ENCODE measurements at places on chromosomes 3 and 15.

GRCh38 chr3:27224197-27224596, 145.0 kb downstream of the NEK10 start:
- DNase-seq = peak; percentile 15

- peak; percentile 93 for DNase-seq
These were observed 1.3 kb upstream of the TWF2 start for GRCh38 chr3:52240059-52240885.

DNA sequence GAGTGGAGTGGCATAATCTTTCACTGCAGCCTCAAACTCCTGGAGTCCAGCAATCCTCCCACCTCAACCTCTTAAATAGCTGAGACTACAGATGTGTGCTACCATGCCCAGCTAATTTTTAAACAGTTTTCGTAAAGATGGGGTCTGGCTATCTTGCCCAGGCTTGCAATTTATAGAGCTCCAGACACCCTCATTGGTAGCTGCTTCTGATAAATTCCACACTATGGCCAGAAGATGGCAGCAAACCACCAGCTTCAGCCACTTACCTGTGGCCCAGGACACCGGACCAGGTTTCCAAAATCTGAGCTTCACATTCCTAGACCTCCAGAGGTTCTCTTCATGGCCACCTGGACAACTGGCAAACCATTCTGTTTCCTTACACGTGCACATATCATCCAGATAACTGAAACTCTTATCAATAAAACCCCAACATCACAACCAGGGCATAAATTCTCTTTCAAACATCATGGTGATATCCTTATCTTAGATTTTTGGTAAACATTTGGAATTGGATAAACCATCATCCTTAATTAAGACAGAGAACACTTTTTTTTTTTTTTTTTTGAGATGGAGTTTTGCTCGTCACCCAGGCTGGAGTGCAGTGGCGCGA, 28.9 kb downstream of the FBXW12 start:
- peak; percentile 69 for DNase-seq

DNA sequence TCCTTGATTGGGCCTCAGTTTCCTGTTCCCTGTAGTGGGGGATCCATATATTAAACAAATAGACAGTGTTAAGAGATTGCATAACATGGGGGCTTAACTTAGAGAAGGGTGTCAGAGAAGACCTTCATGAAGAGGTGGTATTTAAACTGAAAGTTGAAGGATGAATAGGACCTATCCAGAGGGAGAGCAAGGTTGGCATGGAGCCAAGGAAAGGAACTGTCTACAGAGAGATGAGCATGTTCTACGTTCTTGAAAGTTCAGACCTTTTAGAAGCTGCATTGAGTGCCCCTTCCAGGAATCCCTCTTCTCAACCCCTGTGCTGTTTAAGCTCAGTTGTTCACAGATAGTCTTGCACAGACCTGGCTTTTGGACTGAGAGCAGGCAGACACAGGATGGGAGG, 2.4 kb downstream of the HTD2 start:
- DNase-seq = peak; percentile 29

DNA sequence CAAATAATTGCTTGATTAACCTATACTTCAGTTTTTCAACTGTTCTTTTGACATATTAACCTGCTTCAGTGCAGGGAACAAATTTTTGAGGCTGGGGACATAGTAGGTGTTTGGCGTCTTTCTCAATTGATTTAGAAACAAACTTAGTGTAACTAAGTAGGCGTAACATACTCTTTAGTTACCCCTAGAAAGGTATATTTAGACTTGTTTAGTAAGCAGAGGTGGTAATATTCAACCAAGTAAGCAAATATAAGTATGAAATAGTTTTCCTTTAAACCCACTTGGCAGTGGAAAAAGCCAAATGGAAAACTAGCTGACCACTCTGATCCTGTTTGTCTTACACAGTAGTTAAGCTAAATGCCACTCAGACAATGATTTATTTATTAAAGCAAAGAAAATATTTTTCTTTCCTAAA, 113.2 kb downstream of the MBNL1 start:
- no peak for DNase-seq

DNA sequence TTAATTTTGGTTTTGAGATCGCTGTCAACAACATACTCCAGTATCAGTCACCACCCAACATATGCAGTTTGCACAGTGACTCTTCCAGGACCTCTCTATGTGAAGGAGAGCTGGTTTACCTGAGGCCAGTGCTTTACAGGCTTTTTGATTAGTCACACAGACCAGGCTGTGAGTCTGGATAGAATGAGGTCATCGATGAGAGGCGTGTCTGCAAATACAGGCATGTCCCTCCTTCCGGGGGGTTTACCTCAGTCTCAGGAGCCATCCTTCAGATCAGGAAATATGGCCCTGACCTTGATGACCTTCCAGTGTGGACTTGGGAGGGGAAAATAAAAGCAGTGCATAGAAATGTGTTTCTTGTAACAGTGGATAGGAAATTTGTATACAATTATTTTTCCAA, 46.9 kb downstream of the KBTBD12 start:
- no peak for DNase-seq

GRCh38 chr3:124639406-124640237, 90.6 kb upstream of the UMPS start:
- DNase-seq = no peak

DNA sequence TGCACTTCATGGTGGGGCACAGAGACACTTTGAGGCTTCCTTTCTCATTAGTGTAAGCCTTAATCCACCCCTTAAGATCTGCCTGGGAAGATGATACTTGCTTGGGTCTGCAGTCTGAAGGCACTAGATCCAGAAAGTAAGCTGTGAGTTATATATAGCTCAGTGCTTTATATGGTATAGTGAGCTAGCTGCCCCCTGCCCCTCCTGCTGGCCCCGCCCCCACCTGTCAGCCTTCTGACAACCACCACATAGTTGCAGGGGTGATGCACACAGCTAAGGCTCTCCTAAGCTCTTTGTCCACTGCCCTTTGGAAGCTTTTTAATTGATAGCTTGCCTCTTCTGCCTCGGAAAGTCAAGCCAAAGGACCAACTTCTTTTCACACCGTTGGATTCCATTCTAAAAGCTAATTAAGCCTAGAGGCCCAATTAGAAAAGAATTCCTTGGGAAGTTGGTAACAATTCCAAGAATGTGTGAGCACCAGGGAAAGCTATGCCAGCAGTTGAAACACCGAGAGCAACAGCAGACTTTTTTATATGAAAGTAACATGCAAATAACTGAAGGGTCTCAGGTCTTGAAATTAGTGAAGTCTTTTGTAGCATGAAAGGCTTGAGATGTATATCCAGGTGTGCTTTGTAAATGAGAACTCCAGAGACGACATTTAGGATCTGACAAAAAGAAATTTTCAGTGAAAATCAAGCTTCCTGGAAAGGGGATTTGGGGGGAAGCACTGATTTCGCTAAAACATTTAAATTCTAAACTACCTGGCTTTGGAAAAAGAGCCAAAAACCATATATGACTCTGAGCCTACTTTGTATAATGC, 2.3 kb downstream of the TPM1 start:
- DNase-seq = no peak

GRCh38 chr3:159765030-159765859, 223.4 kb upstream of the IL12A start:
- peak; percentile 95 for DNase-seq

DNA sequence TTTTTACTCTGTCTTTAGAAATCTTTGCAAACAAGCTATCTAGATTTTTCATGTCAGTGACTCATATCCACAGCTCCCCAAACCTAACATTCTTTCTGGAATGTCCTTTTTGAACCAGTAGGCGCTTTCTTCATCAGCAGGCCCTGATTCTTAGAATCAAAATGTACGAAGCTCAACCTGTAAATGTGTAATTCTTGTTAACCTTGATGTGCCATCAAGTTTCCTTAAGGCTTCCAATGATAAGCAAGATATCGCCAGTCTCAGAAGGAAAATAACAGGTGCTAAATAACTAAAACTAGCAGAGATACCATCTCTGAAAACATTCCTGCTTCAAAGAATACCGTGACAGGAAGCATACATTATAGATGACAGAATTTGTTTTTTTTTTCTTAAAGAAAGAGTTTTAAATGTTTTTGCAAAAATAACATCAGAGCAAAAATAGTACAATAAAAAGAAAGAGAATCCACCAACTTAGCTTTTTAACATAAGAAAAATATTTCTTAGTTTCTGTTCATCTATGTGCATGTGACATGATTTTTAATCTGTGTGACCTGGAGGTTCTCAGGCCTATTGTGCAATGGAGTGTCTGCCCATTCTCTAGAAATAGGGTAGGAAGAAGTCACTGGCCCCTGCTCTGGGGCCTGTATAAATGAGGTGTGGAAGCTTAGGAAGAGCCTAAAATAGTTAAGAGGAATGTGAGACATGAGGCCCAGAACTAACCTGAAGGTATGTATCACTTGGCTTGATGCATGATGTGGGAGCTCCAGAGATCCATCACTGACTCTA, 14.7 kb upstream of the SECISBP2L start:
- DNase-seq = peak; percentile 56

GRCh38 chr15:43648649-43649429, at the start of gene CATSPER2:
Gene CATSPER2 (minus strand): TSS chr15:43648844. CDS start chr15:43648061, 783 bp downstream.
- DNase-seq = no peak

GRCh38 chr3:171026597-171027293, at the start of gene SLC2A2:
Gene SLC2A2 (minus strand): TSS chr3:171026720. CDS start chr3:171026670, 50 bp downstream.
- DNase-seq = no peak

- no peak for DNase-seq
These were observed 640.5 kb downstream of the ZPLD1 start for GRCh38 chr3:103075282-103075681.

- no peak for DNase-seq
These were observed 93.7 kb downstream of the NEK10 start for GRCh38 chr3:27275441-27275990.

DNA sequence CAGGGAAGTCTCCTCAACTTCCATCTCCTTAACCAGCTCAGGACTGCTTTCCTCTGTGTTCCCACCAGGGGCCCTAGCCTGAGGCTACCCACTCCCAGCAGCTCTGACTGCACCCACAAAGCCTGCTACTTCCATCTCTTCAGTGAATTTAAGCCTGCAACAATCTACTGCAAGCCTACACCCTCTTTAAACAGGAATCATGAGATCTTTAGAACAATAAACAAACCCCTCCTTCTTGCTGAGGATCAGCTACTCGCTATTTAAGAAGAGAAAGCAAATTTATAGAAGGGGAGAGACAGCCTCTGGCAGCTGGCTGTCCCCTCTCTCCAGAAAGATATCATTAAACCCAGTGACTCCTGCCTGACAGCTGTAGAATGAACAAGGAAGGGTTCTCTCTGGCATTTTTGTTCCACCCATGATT, 51.9 kb downstream of the ARHGAP31 start:
- no peak for DNase-seq

DNA sequence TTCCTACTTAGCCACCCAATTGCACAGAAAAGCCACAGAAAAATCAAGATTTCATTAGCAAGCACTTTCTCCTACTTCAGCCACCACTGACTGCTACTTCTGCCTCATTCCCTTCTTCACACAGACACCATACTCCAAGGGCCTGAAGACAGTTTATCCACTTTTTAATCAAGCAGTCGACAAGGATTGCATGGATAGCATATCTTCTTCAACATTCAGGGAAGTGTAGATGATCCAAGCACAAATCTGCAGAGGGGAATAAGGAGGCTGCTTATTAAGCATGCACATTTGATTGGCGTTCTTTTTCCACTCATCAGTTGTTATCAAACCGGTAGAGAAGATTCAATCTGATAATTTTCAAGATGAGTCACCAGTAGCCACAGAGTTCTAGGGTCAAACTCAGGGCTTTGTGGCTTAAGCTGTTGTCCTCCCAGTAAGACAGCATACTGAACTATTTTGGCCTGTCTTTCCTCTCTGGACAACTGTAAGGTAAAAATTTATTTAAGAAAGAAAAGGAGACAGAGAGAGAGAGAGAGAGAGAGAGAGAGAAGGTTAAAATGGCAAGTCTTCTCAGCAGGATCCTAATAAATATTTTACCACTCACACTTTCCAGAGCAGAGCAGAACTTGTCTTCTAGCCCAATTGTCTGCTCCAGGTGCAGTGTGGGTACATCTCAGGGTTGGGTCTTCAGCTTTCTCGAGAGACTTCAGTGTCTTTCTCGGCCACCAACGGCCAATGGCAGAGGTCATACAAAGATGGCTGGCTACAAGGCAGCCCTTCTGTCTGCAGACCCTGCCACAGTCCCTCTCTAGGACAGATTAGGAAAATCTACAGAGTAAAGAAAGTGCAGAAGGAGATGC, 80.6 kb upstream of the BHLHE40 start:
- no peak for DNase-seq

DNA sequence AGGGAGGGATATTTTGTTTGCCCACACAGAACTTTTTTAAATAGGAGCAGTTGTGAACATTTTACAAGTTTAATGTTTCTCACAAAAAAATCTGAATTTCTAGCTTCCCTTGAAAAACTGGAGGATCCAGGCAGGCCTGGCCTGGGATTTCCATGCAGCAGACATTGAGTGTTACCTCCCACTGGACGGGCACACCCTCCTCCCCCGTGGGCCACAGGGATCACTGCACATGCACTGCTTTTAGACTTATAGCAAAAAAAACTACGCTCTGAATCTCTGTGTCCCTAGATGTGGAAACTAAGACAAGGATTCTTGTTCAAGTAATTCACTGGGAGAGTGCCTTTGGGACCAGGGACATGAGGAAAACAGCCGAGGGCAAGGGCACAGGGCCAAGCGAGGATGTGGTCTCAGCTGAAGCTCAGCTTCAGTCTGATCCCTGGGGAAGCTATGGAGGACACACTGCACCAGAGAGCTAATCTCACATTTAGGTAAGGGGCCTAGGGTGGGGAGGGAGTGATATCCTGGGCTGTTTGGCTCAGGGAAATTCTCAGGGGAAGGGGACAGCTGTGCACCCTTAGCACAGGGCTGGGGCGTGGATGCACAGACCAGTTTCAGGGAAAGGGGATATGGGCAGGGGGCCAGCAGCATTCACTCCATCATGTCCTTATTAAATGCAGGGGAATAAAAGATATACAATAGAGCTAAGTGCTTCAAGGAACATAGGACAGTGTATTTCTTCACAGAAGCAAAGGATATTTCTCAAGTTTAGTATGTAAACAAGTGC, 46.0 kb downstream of the FSIP1 start:
- no peak for DNase-seq

DNA sequence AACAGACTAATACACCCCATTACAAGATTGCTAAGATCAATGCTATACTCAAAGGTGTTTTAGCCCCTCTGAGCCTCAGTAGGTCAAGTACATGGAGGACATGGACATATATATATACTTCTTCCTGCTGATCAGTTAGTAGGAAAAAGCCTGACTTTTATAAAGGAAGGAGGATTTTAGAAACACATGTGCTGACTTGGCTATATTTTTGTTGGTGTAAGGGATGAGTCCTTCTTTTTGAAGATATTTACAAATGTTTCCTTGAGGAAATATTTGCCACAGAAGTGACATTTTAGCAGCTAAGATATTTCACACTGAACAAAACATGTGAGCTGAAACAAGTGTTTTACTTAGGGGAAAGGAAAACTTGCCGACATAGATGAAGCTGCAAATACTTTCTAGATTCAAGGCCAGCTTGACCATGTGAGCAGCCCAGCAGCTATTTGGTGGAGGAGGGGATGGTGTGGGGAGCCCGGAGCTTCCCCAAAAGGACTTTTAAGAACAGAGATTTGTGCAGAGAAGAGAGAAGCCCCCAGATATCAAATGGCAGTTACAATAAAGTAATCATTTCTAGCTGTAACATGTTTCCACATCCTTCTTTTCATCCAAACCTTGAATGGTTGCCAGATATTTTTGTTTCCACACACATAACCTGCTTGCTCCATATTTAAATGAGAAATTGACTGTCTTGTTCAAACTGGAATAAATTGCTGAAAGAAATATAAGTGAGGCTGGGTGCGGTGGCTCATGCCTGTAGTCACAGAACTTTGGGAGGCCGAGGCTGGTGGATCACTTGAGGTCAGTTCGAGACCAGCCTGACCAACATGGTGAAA, 111.7 kb upstream of the NR2F2 start:
- DNase-seq = no peak

GRCh38 chr3:159964166-159964973, 24.3 kb upstream of the IL12A start:
- peak; percentile 64 for DNase-seq
